ENCODE measurements at places on chromosomes 1 and 21. TPM values are rescaled to one million over a fixed set of nuclear protein-coding genes. Genes with fewer than 3 reads are reported as not detected.
A peak's percentile ranks its signal among the peaks of the same experiment; 100 is the strongest.

- DNase-seq = peak; percentile 80
These were observed 9.2 kb upstream of the GALE start for GRCh38 chr1:23809751-23810171.

GRCh38 chr1:169364948-169365347, 2.6 kb downstream of the NME7 start:
- DNase-seq = no peak

DNA sequence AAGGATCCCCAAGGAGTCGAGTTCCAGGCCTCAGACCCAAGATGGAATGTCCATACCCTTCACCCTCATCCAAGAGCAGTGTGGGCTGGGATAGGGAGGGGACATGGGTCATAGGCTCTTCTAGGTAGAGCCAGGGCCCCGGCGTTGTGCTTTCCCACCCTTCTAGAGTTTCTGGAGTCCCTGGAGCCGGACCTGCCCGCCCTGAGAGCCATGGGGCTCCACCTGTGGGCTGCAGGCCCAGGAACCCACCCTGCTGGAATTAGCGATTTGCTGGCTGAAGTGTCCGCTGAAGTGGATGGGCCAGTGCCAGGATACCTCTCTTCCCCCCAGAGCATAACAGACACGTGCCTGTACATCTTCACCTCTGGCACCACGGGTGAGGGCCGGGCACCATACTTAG, 1.1 kb downstream of the SLC27A3 start:
- no peak for DNase-seq

GRCh38 chr1:161267321-161267720, 8.8 kb downstream of the PCP4L1 start:
- DNase-seq = no peak

Gene ECM1
- total RNA-seq = 681 TPM

Measured in mucosa of gallbladder (tissue), 1 donor.